Kidney tubule cell (primary cell): ENCODE measurements at places on chromosomes 3 and 15.

GRCh38 chr3:123576122-123576521 is 8.7 kb downstream of the HACD2 start:
- DNase-seq: no peak

DNA sequence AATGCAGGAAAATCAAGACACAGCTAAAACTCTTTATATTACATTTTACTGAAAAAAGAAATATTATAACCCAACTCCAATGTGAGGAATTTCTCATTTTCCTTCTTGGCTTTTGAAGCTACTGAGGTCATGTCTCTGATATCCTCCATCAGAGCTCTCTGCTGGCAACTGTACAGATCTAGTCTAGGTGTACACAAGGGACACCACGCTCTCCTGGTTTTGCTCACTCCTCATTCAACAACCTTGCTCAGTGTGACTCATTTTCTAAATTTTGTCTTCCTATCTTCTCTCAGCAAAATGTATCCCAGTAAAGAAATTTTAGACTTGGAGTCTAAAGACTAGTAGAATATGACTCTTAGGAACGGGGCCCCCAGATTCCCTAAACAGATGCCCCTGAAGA is 144.3 kb downstream of the KCNMB2 start:
- DNase-seq: no peak

DNA sequence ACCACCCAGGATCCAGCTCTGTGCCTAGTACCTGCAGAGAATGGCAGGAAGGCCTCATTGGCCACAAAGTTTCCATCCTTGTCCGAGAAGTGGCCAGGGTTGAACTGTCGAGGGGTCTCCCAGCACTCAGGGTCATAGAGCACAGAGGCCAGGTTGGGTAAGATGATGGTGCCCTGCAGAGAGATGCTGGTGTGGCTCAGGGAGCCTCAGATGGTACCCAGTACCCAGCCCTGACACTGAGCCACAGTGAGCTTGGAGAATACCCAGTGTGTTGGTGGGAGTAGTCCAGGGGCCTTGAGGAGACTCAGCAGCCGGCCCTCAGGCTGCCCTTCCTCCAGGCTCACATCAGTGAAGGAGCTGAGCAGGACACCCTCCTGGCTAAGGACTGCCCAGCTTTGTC is 11.5 kb upstream of the PARL start:
- DNase-seq: no peak

- DNase-seq: no peak
Measured at GRCh38 chr3:192408647-192409200, 318.6 kb downstream of the FGF12 start.

GRCh38 chr3:45617430-45618080 is 23.0 kb downstream of the LIMD1 start:
- no peak for DNase-seq

DNA sequence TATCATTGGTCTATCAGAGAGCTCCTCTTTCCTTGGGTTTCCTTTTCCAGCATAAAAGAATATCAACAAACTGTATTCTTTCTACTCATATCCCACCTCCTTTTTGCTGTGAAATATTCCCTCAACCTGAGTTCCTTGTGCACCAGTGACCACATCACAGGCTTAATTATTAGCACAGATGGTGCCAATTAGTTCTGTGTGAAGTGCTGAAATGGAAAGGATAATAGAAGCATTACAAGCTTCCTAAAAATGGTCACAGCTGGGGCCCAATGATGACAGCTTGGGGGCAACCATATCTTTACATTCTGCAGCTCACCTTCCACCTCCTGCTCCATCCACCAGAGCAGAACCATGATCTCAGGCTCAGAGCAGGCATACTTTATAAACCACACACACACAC is 84.6 kb downstream of the ANO10 start:
- DNase-seq: no peak

DNA sequence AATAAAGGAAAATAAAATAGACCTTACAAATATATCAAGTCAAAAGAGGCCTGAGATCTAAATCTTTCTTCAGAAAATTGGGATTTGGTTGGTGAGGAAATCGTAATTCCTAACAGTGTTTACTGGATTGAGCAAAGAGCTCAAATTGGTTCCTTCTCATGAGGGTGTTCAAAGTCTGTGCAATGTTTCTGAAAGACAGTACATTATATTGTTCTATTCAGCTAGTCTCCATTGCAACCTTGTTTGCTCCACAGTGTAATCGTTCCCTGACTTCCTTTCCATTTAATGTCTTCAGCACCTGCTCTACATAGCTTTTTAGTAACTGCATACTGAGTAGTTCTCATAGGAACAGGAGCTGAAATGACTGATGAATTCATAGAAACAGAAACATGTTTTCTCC is 326.8 kb downstream of the SUCLG2 start:
- no peak for DNase-seq

DNA sequence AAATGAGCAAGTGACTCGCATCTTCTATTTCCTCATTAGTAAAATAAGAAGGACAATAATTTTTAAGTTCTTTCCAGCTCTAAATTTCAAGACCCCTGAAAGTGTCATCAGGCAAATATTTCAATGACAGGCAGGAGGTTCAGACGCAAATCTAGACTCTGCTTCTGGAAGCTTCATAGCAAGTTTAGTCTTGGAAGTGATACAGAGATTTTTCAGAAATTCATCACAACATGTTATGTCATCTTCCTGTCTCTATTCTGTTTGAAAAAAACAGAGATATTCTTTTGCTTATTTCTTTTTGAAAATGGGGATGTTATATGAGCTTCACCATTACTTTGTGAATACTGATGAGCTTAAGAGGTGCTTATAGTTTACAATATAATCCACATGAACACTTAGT is 74.0 kb downstream of the C3orf85 start:
- no peak for DNase-seq

- no peak for DNase-seq
Measured at GRCh38 chr3:64259636-64260035, 34.4 kb upstream of the PRICKLE2 start.

- DNase-seq: no peak
Measured at GRCh38 chr3:30107531-30107930, 498.9 kb upstream of the TGFBR2 start.

GRCh38 chr3:36792342-36792741 is 28.0 kb upstream of the DCLK3 start:
- DNase-seq: peak; percentile 37

- no peak for DNase-seq
Measured at GRCh38 chr15:97567411-97567810, 393.1 kb upstream of the ARRDC4 start.

GRCh38 chr15:41936155-41936554 is 36.2 kb downstream of the EHD4 start:
- no peak for DNase-seq

DNA sequence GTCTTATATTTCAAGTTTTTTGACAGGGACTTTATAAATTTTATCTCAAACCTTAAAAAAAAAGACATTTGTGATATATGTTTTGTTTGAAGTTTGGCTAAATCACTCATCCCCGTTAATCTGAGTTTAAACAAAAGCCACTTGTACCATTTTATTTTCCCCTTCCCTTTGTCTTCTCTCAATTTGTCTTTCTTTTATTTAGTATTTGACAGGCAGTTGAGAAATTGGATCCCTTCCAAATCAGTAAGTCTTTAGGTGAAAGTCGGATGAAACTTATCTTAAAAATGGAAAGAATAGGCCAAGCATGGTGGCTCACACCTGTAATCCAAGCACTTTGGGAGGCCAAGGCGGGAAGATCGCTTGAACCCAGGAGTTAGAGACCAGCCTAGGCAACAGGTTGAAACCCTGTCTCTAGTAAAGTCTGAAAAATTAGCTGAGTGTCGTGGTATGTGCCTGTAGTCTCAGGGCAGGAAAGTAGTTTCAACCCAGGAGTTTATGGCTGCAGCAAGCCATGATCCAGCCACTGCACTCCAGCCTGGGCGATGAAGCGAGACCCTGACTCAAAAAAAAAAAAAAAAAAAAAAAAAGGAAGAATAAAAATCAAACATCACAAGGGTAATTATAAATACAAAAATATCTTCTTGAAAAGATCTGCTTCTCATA is 394.6 kb upstream of the TPM1 start:
- peak; percentile 31 for DNase-seq

DNA sequence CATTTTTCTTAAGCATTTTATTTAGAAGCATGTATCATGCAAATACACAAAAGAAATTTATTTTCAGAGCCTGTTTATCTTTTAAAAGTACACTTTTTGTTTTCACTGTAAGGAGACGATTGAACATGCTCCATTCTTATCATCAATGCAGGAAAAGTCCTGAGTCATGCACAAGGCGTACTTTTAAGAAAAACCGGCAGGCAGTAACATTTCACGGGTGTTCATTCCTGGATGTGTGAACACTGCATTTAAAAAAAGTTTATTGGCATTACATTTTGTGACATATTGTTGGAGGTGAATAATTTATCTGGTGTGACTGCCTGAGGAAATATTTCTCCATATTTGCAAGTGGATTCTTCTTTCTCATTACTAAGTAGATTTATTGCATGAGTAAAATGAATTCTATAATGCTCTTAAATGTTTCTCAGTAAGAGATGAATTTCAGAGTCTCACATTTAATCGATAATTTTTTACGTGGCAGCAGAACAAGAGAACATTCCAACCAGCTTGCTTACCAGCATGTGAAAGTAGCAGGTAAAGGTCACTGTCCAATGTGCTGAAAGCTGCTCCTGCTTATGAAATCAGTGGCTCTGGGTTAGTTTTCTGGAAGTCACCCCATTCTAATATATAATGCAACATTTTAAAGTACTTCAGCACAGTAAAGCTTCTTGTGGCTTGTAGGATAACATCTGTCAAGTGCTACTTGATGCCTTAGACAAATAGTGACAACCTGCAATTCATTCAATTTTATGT is 87.0 kb downstream of the SV2B start:
- peak; percentile 40 for DNase-seq

GRCh38 chr3:54773271-54773670 is 154.6 kb downstream of the LRTM1 start:
- DNase-seq: no peak
